ENCODE measurements at places on chromosomes 4 and X.

GRCh38 chrX:16797358-16797757 is 11.1 kb downstream of the TXLNG start:
- no peak for DNase-seq

DNA sequence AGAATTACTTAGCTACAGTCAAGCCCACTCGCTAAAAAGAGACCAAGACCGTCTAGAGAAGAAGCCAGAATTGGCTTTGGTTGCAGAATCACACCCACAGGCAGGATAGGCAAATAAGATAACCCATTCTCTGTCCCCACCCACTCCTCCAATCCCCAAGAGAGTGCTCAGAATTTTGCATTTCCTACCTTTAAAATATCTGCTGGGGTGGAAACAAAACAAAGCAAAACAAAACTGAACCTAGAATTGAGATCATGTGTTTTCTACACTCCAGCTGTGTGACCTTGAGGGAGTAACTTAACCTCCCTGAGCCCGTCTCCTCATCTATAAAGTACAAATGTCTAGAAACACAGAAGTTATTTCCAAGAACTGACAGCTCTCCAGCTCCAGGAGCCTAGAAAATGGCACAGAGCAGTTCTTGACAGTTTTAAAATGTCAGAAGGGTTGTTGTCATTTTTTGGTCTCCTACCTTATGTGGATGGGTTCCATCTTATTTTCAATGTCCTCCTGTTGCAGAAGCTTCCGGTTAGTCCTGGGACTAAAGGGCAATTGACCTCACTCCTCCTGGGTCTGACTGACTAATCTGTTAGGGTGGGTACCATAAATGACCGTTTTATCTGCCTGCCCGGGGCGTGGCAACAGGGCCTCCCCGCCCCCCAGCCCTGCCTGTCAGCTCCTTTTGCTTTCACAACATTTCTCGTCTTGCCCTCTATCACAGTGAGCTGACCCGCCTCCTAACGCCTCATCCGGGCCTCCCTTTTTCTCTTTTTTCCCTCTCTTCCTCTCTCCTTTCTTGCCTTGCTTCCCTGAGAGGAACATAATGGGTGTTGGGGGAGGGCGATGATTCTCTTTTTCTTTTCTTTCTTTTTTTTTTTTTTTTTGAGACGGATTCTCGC is 114.0 kb downstream of the RBM47 start:
- DNase-seq = no peak

GRCh38 chrX:41672643-41673042 is 16.1 kb upstream of the GPR34 start:
- DNase-seq = no peak

DNA sequence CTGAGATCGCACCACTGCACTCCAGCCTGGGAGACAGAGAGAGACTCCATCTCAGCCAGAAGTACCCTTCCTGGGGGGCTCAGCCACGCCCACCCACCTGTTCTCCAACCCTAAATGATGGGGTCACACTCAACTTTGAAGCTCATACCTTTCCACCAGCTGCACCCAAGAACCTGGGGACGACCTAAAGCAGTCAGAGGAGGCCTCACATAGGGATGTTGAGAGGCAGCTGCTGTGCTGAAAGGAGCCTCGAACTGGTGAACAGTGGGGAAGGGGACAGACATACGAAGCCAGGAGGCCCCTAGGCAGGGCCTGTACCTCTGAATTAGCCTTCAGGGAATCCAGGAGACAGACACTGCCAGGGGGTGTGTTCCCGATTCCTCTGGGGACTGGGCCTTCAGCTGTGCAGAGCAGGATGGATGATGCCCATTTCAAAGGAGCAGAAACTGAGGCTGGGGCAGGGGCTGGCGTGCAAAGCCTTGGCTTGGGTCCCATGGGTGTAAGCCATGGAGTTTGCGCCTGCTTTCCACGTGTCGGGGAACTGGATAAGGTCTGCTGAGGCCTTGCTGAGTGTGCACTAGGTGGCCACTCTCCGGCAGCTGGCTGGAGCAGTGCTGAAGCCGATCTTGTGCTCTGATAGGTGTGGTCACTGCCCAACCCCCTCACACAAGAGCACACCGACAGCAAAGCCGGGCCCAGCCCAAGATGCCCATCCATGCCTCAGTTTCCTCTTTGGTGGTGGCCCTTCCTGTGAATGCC is 130.8 kb downstream of the CPZ start:
- DNase-seq = no peak

DNA sequence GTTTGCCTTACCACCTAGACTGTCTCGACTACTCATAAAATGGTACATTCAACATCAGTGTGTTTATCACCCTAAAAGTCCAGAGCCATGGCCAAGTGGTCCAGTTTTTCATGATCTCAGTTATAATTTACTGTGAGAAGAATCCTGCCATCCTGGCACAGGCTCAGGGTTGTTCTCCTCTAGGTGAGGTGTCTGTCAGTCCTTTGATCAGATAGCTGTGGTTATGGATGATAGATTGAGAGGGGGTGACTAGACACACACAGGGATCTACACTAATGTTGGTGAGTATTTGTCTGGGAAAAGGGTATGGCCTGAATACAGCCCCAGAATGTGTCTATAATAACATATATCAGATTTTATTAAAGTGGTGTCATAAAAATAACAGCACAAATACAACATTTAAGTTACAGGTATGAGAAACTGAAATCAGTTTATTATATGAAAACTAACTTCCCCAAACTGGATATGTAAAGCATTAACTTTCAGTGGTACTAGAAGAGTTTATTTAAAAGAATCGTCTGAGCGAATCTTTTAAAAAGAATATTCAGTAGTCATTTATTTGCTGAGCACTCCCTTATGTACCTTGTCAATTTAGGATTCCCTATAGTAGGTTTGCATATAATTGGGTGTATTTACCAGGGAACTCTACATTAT is 93.3 kb downstream of the STIM2 start:
- DNase-seq = no peak

DNA sequence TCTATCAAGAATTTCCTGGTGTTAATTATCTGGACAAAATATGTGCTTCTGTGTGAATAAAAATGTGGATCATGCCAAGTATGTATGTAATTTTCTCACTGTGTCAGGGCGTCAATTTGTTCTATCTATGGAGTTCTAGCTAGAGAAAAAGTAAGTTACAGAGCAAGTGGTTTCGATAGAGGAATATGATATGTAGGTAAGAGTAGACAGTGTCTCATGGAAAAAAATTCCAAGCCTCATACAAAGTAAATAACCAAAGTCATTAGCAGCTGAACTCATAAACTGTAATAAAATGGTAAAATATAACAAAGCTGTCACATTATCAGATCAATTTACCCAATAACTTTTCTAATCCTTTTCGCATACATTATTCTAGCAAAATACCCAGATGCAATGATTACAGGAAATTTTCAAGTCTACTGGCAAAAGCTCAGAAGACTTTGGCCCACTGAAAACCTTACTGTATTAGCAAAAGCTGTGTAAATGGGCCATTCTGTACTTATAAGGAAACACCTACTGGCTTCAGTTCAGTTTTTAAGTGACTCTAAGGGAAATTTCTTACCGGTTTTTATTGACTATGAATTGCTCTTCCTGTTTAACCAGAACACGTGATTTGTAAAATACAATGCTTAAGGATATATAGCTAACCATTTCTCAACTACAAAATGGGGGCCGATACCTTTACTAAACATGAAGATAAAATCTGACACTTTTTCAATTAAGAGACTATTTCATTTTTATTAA is 121.0 kb upstream of the ARSJ start:
- DNase-seq = no peak
